ENCODE measurements at places on chromosomes 2 and 18.

GRCh38 chr18:11565716-11566115 is 43.7 kb upstream of the SLC35G4 start:
- DNase-seq: no peak

DNA sequence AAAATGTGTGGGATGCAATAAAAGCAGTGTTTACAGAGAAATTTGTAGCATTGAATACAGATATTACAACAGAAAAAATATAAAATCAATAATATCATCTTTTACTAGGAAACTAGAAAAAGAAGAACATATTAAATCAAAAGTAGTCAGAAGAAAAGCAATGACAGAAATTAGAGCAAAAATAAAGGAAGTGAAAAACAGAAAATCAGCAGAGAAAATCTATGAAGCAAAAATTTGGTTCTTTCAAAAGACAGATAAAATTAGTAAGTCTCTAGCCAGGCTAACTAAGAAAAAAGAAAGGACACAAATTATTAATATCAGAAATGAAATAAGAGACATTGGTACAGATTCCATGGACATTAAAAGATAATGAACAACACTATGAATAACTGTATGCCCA is 212.0 kb upstream of the MGAT5 start:
- DNase-seq: no peak

DNA sequence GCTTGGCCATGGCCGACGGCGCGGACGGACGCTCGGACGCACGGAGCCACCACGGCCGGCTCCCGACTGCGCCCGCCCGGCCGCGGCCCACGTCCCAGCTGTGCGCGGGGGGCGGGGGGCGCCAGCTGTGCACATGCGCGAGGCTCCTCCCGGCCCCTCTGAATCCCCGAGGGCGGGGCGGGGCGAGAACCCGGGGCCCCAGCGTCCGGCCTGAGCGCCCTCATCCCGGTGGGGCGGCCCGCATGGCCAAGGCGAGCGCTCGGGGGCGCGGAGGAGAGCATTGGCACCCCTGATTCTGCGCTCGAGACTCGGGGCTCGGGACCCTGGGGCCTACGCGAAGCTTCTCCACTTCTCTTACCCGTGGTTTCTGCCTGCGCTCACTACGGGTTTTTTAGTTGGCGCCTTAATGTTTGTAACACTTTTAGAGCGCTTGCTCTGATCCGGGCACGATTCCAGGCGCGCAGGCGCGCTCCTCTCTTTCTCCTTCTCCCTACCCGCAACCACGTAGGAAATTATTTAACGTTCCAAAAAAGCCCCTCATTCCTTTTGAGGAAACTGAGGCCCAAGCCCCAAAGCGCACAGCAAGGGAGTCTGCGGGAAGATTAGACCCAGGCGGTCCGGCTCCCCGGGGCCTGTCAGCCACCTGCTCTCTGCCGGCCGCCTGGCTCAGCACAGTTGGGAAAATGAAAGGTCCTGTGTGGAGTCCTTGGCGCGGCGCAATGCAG is at the start of gene PXDN:
TSS of gene PXDN (minus strand) at position 70 of the 725 bp plus-strand sequence. CDS start at position 10, 60 bp downstream.
- no peak for DNase-seq

DNA sequence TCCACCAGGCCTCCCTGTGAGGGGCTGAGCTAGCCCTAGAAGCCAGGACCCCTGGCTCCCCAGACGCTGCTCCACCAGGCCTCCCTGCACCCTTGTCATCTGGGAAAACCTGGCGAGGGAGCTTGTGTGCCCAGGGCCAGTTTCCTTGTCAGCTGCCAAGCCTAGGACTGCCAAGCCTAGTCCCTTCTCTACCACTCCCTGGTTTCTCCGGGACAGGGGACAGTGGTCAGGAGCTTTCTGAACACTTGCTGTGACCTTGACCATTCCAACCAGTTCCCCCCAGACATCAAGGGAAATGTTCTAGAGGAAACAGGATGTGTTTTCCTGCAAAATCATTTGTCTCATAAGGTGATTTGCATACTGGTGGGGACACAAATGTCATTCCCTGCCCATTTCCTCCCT is 41.3 kb upstream of the MRPL33 start:
- DNase-seq: no peak

GRCh38 chr18:69175681-69176080 is 225.0 kb upstream of the DOK6 start:
- no peak for DNase-seq

- no peak for DNase-seq
These were observed 58.3 kb upstream of the NFE2L2 start for GRCh38 chr2:177322801-177323261.

DNA sequence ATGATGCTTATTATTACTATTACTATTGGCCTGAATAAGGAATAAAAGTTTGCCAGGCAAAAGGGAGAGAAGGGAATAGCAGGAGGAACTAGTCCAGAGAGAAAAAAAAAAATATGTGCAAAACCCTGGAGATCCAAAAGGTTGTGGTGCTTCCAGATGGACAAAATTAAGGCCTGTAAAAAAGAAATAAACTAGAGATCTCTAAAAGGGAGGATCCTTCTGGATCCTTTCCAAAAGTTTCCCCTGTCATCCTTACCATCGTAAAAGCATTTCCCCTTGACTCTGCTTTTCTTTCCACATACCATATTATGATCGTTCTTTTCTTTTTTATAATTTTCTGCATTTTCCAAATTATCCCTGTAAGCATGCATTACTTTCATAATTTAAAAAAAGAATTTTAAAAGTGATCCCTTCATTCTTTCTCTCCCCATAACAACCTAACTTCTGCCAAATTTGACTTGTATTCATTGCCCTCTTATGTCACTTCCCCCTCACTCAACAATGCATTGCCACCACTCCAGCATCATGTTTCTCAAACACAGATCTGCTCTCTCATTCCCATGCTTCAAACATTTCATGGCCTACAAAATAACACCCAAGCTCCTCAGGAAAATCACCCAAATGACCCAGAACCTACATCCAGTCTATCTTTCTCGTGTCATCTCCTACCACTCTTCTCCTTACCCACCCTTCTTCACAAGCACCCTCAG is 40.3 kb downstream of the RBMS1 start:
- no peak for DNase-seq

- no peak for DNase-seq
These were observed 61.7 kb downstream of the STRN start for GRCh38 chr2:36904636-36905035.

DNA sequence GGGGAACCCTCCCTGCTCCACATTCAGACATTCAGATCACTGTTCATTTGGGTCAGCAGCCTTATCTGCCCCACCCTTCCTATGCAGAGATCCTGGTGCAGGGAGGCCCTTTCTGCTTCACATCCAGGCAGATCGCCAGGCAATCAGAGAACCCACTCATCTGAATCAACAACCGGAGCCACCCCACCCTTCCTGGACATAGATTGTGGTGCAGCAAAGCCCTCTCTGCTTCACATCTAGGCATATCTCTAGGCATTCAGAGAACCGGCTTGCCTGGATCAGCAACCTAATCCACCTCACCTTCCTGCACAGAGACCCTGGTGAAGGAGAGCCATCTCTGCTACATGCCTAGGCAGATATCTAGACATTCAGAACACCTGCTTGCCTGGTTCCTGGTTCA is 184.5 kb upstream of the CNTNAP5 start:
- DNase-seq: no peak

DNA sequence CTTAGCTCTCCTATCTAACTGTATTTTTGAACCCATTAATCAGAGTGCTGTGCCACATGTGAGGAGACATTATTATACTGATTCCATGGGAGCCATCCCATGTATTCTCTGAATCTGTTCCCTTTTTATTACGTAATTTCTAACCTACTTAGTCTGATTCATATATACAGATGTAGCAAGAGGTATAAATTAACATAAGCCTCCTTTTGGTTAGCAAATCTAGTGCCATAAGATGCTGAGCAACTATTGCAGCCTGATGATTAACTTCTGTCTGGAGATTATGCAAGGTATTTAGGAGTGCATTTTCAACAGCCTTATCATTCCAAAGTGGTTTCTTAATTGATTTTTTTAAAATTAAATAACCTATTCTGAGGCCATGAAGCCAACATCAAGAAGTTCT is 114.1 kb upstream of the MSH2 start:
- DNase-seq: no peak

DNA sequence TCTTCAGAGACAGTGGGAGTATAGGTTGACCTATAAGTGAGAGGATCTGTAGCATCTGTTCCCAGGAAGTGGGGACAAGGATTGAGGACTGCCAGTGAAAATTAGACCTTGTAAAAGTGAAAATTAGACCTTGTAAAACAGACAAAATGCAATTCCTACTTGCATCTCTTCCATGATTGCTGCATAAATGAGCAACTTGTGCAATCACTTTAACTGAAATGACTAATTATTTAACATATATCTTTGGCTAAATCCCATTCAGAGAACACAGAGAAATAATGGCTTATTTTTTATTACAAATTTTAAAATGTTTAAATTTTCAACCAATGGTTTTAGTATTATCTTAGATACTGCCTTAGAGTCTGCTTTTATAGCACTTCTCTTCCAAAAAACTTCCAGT is 67.2 kb upstream of the NABP1 start:
- DNase-seq: no peak

DNA sequence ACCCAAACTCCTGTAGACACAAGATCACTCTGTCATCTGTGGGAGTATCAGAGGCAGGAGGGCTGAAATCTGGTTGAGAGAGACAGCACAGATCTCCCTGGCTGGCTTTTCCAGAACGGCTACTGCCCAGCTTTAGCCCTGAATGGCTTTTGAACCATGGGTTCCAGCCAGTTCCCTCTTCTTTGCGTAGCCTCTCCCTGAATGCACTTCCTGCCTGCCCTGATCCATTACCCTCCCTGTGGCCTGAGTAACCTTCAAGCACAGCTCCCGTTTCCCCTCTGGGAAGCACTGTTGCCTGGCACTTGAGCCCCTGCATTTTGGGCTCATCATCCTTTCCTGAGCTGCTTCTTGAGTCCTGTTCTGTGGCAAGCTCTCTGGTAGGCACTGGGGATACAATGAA is 68.8 kb downstream of the ASAP2 start:
- DNase-seq: no peak

All from activated CD4-positive, alpha-beta T cell treated with anti-CD3 and anti-CD28 coated beads, Interleukin-2, amount 50 U/mL, for 4 hours (primary cell).